ENCODE measurements at places on chromosomes 1 and 21.

DNA sequence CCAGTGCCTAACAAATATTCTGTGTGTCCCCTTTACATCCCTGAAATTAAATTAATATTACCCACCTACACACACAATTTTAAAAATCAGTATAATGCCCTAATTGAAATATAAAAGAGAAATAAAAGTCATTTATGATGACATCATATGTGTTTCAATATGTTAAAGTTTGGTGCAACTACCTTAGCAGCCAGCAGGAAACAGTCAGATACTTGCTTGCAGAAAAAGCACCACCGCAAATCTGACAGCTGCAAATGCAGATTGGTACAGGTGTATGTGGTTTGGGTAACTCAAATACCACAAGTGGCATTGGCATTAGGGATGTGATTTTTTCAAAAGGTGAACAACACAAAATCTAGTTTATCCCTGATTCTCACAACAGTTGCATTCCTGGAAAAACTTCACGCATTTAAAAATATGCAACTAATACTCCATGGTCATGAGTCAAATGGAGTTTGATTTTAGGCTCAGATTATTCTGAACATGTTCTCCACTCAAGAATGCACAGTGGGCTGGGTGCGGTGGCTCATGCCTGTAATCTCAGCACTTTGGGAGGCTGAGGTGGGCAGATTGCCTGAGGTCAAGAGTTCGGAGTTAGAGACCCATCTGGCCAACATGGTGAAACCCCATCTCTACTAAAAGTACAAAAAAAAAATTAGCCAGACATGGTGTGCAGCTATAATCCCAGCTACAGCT, 106.3 kb downstream of the EDEM3 start:
- DNase-seq = no peak

DNA sequence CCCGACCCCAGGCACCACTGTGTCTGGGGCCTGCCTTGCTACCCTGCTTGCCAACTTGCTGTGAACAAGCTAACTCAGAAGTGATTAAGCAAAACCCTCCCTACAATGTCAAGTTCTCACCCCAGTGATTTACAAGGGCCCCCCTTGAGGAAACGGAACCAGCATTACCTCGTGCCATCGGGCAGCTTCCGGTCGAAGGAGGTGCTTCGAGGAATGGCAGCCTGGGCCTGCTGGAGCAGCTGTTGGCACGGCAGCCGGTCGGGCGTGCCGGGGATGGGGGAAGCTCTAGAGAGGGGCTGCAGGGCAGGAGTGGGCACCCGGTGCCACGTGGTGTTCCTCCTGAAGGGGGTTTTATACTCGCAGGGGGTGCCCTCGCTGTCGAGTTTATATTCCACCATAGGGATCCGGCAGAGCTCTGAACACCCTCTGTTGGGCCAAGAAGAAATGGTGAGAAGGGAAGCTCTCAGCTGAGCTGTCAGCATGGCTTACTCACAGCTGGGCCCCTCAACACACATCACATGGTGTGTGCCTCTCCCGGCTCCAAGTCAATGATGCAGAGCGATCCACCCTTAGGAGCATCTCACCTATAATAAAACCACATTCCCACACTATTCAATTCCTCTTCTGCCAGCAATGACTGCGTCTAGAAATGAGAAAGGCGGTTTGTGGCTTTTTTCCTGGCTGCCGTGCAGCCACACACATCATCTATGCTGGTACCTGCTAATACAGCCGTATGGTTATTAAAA, 184.4 kb downstream of the SIPA1L2 start:
- DNase-seq = no peak

DNA sequence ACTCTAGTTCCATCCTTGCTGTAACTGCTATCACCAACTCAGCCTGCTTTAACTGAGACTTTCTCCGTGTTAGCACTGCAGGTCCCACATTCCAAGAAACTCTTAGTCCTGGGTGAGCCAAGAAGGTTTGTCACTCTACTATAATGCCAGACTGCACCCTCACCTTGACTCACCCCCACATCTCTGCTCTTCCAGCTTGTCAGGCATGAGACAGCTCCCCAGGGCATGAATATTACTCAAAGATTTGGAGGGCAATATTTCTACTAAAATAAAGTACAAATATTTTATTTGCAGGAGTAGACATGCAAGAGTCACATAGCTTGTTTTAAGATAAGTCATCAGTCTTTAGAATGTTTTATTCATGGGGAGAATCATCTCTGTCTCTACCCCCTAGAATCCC, 110.2 kb downstream of the MATN1 start:
- no peak for DNase-seq

DNA sequence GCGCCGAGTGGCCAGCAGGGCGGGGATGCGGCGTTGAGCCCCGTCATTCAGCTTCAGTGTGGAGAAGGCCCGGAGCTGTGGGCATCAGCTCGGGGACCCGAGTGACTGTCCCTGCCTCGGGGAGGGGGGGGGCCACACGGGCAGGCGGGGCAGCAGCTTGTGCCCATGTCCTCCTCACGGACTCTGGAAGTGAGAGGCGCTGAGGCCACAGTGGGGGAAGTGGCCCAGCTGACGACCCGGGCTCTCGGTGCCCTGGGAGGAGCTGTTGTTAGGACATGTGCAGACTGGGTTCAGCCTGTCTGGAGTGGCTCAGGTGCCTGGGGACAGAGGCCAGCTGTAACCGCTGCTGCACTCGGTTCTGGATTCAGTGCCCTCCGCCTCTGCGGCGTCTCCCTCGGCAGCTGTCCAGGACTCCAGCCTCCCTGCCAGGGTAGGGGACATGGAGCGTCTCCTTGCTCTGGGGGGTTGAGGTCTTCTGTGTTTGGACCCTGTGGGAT, 71.1 kb downstream of the SKI start:
- DNase-seq = no peak

DNA sequence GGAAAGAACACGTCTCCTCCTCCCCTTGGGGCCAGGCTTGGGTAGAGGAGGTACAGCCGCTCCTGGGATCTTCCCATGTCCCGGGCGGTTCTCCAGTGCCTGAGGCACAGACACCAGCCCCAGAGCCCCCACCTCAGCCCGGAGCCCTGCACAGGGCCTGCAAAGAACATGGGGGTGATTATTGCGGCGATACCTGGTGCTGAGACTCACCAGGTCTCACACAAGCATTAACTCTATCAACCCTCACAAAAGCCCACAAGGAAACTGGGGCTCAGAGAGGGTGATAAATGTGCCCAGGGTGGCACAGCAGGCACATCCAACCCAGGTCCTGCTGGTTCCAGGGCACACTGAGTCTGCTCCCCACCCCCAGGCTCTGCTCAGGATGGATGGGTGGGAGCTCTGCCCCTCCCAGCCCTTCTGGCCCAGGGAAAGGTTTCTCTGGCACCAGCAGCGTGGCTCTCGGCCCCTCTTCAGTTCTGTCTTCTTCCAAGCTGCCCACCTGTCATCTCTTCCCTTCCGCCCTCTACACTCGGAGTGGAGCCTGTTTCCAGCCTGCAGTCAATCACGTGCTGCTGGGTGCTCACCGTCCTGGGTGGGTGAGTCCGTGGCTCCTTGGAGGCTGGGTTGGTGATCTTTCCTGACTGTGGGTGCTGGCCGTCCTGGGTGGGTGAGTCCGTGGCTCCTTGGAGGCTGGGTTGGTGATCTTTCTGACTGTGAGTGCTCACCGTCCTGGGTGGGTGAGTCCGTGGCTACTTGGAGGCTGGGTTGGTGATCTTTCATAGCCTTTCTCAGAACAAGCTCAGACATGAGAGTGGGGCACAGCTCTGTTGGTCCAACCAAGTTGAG, 53.6 kb upstream of the AJAP1 start:
- no peak for DNase-seq

DNA sequence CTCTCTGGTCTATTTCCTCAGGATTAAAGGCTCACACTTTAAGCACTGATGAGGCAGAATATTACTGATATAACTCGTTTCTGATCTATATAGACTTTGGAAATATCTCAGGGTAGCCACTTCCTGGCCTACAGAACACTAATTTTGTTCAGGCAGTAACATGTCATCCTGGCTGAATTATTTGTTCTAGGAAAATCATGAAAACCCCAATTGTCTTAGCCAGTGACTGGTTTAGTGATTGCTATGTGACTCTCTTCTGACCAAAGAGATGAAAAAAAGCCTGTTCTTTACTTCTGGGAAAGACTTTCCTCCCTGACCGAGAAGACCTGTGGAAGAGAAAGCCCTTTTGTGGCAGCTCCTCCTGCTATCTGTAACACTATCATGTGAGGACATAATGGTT, 453.7 kb downstream of the SETD4 start:
- DNase-seq = no peak
